Cerebellum (tissue), 4 donors: ENCODE measurements at places on chromosomes 5 and 9. TPM values are rescaled to one million over a fixed set of nuclear protein-coding genes. Genes with fewer than 3 reads are reported as not detected.

GRCh38 chr5:139481122-139481533 lies 1.4 kb downstream of the STING1 start:
- DNase-seq: no peak

MUSK gene
- 0.27 TPM for total RNA-seq

DNA sequence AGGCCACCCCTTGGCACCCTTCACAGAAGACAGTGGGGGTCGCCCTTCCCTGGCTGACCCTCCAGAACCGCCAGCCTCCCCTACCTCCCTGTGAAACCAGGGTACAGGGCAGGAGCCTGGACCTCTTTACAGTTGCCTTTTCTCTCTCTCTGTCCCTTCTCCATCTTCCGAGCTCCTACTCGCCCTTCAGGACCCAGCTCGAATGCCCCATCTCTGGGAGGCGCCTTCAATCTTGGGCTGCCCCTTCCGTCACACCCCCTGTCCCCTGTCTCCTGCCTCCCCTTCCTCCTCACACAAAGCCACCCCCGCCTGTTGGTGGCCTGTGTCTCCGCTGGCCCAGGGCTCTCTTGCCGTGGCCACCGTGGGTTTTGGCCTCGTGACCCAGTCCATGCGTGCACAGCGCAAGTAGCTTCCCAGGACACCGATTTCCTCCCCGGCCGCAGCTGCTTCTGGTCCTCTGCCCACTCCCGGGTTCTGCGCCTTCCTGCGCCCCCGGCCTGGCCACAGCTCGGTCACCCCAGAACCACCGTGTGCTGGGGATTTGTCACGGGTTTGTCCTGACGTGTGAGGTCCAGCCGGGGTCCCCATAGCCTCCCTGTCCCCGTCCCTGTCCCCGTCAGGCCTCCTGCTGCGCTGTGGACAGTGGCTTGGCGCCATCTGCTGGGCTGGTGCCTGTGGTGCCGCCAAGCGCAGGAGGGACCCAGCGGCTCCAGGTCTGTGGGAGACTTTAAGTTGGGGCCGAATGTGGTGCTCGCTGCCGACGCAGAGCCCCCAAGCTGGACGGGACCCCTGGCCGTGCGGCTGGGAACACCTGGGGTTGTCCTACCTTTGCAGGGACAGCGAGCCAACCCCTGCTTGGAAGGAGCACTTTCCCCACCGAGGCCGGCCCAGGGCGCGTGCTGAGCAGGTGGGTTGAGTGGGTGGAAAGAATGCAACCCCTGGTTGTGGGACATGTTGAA lies 4.0 kb upstream of the TMEM250 start:
- DNase-seq: peak; percentile 81

- DNase-seq: peak; percentile 94
These were observed at the start of gene GCNT1 for GRCh38 chr9:76458903-76459693. Gene GCNT1 (plus strand): TSS chr9:76459182. CDS start chr9:76502382, 43,200 bp downstream.

LRRC19 gene
- not detected for total RNA-seq

- no peak for DNase-seq
These were observed 181.3 kb downstream of the ESM1 start for GRCh38 chr5:54804086-54804485.

DNA sequence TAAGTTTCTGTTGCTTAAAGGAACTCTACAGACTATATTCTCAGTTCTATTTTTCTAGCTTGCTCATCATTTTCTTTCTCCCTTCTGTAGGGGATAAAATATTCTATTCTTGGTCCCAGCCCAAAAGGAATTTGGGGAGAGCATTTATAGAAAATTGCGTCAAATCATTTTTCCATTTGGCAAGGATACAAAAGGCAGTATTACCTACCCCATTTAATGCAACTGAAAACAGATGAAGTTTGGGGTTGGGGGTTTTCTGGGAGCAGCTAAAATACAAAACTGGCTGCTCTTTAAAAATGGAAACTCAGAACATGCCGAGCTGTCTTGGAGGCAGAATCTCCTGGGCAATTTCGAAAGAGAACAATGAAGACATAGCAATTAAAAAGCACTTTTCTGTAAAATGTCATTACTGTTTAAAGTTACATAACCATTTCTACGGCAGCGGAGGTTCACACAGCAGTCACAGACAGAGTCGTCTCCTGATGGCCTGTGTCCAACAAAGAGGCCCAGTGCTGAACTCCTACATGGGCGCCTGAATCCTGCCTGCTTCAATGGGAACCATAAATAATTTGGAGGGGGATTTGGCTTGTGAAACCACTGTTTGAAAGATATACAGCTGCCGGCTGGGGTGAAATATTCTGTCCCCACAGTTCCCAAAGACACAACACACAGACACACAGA lies 152.4 kb downstream of the BRINP1 start:
- peak; percentile 59 for DNase-seq

DNA sequence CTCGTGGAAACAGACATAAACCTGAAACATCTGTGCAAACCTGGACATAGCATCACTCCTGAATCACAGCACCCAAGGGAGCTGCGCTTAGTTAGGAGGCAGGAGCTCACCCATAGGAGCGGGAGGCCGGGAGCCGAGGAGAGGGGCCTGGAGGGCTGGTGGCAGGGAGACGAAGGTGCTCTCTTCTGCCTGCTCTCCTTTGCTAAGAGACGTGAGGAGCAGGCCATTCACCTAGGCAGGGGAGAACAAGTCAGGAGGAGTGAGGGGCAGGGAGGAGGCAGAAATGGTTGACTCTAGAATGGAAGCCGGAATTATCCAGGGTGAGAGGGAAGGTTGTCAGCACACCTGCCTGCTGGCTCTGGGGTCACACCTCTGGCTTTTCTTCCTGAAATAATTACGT lies 398.4 kb upstream of the IRX2 start:
- DNase-seq: no peak

DNA sequence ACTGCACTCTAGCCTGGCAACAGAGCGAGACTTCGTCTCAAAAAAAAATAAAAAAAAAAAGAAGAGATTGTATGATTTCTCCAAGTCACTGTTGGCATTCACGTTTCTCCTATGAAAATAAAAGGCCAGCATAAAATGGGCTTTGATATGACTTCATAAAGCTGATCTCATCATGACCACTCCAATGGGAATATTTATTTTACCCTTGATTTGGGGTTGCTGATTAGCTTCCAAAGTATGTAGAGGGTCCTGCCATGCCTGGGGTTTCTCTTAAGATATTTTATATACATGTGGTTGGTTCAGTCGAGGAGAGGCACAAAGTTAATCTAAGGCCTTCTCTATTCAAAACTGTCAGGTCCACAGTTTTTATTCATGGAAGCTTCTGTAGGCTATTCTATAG lies 247.0 kb upstream of the TNC start:
- no peak for DNase-seq

DNA sequence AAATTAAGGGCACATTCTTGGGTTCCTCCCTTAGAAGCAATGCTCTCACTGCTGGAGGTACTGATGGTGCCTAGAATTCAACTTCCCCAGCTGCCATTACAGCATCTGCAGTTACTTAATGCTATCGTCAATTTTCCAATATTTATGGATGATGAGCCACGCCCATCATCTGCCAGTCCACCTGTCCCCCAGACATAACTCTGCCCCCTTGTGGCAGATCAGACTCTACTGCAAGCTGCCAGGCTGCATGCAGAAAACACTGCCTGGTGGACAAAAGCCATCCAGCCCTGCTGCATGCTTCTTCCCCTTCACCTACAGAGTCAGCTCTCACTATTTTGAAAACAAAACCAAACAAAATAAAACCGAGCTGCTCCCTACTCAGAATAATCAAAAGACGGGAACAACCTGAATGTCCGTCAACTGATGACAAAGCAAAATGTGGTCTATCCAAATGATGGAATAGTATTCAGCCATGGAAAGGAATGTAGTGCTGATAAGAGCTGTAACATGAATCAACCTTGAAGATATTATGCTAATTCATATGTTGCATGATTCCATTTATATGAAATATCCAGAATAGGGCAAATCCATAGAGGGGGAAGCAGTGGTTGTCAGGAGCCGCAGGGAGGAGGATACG lies 66.4 kb downstream of the RETREG1 start:
- no peak for DNase-seq

ARL14EPL gene
- total RNA-seq: not detected

GRCh38 chr9:21455320-21455719 lies 15.1 kb downstream of the IFNA1 start:
- DNase-seq: peak; percentile 27

DNA sequence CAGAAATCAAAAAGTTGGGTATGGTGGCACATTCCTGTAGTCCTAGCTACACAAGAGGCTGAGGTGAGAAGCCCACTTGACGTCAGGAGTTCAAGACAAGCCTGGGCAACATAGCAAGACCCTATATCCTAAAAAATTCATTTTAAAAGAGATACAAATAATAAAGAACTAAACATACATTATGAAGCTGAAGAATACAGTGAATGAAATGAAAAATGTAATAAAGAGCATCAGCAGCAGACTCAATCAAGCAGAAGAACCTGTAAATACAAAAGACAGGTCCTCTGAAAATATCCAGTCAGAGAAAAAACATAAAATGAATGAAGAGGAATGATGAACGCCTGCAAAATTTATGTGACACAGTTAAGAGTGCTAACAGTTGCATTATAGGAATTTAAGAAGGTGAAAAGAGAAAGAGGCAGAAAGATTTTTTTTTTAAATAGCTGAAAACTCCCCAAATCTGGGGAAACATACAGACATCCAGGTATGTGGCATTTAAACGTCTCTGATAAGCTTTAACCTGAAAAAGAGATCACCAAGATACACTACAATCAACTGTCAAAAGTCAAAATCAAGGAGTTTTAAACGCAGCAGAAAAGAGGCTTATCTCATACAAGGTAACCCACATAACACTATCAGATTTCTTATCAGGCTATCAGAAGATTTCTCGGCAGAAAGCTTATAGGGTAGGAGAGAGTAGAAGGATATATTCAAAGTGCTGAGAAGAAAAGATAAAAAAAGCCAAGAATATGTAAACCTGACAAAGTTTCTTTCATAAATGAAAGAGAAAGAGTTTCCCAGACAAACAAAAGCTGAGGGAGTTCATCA lies 57.6 kb downstream of the PRRC1 start:
- DNase-seq: no peak

GRCh38 chr9:136303066-136303824 lies 649 bp downstream of the CCDC187 start:
- no peak for DNase-seq

DNA sequence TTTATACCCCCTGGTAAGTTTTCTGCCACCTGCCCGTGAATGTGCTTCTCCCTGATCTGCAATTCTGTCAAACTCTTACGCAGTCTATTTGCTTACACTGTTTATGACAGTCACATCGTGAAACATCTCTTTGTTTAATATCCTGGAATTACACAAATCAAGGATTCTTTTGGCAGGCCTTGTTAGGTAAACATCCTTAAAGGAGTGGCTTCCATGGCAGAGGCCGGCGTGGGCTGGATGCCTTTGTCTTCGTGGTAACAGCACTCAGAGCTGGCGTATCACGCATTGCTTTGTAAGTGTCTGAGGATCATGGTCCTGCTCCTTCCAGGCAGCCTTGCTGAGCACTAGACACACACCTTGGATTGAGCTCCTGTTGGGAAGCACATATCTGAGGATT lies 145.7 kb downstream of the IRX1 start:
- DNase-seq: no peak

DNA sequence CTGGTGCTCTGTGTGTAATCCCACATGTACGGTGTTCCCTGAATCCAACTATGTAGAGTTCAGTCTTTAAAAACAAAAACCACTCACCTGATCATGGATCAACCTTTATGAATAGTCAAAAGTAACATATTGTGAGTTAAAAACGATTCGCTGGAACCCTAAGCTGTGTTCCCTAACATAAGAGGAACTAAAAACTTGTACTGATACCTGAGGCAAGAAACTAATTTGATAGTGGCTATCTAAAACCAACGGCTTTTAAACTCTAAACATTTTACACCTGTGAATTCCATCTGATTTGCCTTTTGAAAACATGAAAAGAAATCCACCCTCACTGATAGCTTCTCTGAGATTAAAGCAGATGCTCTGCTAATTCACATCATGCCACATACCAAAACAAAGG lies 101.5 kb downstream of the DEPDC1B start:
- no peak for DNase-seq

FABP6 gene
- not detected for total RNA-seq

IL13 gene
- not detected for total RNA-seq

- DNase-seq: no peak
These were observed 13.9 kb upstream of the GPX8 start for GRCh38 chr5:55146080-55146479.

DNA sequence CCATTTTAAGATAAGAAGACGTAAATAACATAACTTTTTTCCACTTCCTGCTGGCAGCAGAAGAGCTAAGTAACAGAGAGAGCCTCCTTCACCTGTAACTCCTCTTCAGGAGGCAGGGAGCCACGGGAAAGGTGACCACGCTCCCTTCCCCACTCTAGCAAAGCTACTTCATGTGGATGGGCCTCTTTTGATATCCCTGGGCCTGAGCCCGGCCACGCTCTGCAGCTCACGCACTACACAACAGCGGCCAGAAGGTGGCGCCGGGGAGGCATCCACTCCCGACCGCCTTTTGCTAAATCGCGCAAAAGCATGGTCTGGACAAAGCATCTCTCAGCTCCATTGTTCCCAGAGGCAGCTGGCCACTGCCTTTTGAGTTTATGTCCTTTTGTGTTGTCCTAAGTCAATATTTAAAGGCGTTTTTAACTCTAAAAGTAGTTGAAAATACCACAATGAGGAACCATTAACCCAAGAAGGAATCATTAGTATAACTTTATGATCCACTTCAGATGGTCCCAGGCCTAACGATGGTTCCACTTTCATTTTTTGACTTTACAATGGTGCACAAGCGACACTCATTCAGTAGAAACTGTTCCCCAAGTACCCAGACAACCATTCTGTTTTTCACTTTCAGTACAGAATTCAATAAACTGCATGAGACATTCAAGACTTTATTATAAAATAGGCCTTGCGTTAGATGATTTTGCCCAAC lies 23.6 kb downstream of the CMBL start:
- peak; percentile 79 for DNase-seq

GRCh38 chr9:131546336-131547084 lies 1.2 kb downstream of the PRRT1B start:
- DNase-seq: no peak

IL3 gene
- not detected for total RNA-seq

DNA sequence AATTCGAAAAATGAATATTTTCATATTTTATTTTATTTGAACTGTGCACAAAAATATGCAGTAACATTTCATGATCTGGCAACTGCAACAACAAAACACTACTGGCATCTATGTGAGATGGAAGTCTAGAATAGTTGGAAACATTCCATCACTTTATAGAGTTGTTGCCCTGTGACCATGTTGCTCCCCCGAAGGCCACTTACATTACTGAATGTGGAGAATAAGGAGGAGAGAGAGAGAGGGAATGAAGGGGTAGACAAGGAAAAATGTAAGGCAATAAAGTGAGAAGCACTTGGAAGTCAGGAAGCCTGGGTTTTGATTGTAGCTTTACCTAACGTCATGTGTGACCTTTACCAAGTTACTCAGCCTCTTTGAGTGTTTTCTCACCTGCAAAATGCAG lies 437.2 kb upstream of the EDIL3 start:
- no peak for DNase-seq

IFNA14 gene
- not detected for total RNA-seq

DNA sequence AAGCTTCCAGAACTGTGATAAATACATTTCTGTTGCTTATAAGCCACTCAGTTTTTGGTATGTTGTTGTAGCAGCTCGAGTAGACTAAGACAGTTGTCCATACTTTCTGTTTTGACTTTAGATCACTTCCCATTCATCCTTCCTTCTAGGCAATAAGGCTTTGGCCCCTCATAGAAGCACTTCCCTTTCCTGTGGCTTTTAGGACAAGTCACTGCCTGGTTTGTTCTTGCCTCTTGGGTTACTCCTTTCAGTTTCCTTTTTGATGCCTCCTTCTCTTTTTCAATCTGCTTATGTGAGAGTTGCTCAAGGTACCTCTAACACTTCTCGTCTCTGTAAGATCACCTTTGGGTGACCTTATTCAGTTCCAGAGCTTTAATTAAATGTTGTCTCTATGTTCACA lies 72.4 kb upstream of the NTRK2 start:
- no peak for DNase-seq

PPP2CA gene
- total RNA-seq: 98.4 TPM

HACD4 gene
- total RNA-seq: 1.5 TPM
